Hindlimb muscle (tissue), 1 donor: ENCODE measurements at places on chromosomes 3 and 15.
A peak's percentile ranks its signal among the peaks of the same experiment; 100 is the strongest.

DNA sequence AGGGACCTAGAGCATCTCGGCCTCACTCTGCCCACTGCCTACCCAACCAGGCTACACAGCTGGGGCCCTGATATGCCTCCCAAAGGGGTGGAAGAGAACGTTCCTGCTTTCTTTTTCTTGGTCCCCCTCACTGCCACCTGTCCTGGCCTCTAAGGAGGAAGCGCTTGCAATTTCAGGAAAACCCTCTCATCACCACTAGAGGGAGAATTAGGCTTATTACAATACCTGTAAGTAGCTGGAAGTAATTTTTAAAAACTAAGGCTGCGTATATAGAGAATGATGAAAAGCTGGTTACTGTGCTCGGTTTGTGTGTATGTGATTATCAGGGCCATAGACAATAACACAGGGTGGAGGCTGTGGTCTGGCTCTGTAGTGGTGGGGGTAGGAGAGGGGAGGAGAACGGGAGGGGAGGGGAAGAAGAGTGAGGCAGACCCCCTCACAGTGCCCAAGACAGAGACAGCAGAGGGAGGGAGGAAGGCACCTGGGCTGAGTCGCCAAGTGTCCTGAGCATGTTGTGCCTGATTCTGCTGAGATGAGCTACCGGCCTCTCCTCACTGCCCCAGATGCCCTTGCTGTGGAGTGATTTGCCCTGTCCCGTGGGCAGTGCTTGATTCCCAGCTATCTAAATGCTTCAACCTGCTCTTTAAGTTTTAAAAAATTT, 3.3 kb downstream of the GABRG3 start:
- peak; percentile 32 for DNase-seq

DNA sequence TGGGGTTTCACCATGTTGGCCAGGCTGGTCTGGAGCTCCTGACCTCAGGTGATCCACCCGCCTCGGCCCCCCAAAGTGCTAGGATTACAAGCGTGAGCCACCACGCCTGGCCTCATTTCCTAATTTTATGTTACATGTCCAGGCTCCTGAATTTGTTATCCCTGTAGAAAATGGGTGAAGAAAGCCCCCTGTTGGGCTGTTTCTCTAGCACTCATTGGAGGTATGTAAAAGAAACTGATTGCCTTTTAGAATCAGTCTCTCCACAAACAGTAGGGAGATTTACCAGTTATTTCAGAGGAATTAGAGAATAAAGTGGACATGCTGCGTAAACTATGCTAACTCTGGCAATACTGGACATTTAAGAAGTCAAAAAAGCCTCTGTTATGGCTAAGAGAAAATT, 364.1 kb upstream of the TBL1XR1 start:
- DNase-seq = no peak

GRCh38 chr3:57958642-57959422, 49.4 kb upstream of the FLNB start:
- DNase-seq = no peak

- DNase-seq = no peak
These were observed 243.8 kb upstream of the PEX5L start for GRCh38 chr3:180280555-180280954.

DNA sequence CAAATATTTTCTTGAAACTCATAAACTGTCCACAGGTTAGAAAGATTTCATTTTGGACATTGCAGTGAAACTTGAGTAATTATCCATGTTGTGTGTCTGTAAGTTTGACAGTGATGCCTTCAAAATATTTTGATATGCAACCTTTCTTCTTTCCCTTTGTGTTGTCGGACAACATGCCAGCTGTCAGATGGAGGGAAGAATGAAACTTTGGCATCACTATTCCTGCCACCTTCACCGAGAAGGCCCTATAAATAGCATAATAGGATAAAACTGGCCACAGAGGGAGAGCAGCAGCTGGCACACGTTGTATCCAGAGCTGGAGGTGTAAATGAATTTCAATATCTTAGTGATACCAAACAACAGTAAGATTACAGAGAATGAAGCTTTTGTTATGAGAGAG, 436.7 kb upstream of the CFAP20DC start:
- DNase-seq = no peak

GRCh38 chr3:113668015-113668414, 28.4 kb downstream of the USF3 start:
- no peak for DNase-seq

GRCh38 chr3:182740710-182741109, 52.6 kb upstream of the ATP11B start:
- no peak for DNase-seq

DNA sequence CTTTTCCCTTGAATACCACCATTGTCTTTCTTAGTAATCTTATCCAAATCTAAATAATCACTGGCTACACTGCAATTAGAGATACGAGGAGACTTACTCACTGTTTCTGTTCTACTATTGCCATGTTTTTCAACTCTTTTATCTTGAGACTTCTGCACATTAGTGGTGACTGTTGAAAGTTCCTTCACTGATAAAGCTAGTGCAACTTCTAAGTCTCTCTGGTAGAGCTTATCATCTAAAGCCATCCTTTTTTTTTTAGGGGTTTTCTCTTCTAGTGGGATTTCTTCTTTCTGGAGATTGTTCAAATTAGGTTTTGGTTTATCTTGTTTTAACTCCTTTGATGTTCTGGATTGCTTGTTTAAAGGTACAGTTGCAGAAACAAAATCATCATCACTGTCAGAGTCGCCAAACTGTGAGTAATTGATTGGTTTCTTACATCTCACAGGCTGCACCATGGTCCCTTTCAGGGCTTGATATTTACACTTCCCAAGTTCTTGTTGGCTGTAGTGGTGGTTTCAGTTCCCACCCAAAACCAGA, 37.7 kb downstream of the NCK1 start:
- no peak for DNase-seq

GRCh38 chr3:192901435-192901834, 16.2 kb downstream of the MB21D2 start:
- no peak for DNase-seq

- no peak for DNase-seq
These were observed 11.6 kb upstream of the NR2C2 start for GRCh38 chr3:14935592-14936345.

DNA sequence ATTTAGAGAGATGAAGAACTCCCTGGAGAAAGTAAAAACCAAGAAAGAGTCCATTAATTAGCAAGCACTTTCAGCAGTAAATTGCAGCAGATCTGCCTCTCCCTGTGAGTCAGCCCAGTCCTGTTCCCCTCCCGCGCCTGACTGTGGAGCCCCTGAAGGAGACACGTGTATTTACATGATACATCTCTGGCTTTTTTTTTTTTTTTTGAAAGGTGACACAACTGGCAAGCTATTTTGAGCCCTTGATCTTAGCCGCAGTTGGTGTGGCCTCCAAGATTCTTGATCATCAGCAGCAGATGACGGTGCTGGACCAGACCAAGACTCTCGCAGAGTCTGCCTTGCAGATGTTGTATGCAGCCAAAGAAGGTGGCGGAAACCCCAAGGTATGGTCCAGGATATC, 271.8 kb upstream of the TPM1 start:
- DNase-seq = no peak

GRCh38 chr15:49083401-49084284, 37.4 kb upstream of the SECISBP2L start:
- no peak for DNase-seq

- DNase-seq = no peak
These were observed 383.4 kb upstream of the ARRDC4 start for GRCh38 chr15:97576929-97577645.

- DNase-seq = no peak
These were observed 13.3 kb downstream of the NLGN1 start for GRCh38 chr3:173410849-173411248.

GRCh38 chr3:171044384-171044783, 17.9 kb upstream of the SLC2A2 start:
- no peak for DNase-seq

DNA sequence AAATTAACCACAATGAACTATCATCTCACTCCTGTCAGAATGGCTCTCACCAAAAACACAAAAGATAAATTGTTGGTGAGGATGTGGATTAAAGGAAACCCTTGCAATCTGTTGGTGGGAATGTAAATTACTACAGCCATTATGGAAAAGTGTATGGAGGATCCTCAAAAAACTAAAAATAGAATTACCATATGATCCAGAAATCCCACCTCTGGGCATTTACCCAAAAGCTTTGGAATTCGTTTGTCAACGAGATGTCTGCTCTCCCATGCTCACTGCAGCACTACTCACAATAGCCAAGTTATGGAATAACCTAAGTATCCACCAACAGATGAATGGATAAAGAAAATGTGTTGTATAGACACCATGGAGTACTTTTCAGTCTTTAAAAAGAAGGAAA, 21.6 kb downstream of the FSIP1 start:
- no peak for DNase-seq

- DNase-seq = no peak
These were observed 28.2 kb downstream of the SLCO3A1 start for GRCh38 chr15:91881569-91882297.

DNA sequence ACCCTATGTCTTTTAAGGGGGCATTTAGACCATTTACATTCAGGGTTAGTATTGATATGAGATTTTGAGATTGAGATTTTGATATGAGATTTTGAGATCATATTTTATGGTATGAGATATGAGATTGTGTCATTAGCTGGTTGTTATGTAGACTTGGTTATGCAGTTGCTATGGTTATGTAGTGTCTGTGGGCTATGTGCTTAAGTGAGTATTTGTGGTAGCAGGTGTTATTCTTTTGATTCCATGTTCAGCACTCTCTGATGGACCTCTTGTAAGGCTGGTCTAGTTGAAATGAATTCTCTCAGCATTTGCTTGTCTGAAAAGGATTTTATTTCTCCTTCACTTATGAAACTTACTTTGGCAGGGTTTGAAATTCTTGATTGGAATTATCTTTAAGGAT, 225.4 kb downstream of the SATB1 start:
- DNase-seq = no peak

DNA sequence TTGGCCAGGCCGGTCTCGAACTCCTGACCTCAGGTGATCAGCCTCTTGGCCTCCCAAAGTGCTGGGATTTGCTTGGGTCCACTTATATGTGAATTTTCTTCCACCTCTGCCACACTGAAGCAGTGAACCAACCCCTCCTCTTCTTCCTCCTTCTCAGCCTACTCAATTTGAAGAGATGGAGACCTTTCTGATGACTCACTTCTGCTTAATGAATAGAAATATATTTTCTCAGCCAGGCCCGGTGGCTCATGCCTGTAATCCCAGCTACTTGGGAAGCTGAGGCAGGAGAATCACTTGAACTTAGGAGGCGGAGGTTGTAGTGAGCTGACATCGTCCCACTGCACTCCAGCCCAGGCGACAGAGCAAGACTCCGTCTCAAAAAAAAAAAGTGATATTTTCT, 46.8 kb upstream of the GATM start:
- no peak for DNase-seq

DNA sequence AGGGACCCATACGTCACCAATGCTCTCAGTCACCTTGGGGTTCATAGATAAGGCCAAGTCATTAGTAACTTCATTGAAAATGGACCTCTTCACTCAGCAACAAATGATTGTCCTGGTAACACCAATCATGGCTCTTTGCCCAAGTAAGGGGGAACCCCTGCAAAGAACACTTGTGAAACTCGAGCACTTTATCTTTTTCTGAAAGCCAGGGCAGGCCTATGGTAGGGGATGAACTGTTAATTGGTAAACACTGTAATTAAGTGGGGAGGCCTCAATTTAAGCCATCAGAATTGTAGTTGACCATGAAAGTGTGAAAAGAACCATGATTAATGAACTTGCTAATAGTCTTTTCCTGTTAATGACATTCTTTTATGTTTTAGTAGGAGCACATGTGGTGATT, 73.3 kb downstream of the ABHD5 start:
- DNase-seq = no peak

GRCh38 chr15:67940324-67940719, 100.5 kb upstream of the RNU6-1 start:
- no peak for DNase-seq

- no peak for DNase-seq
These were observed 34.6 kb downstream of the GASK1A start for GRCh38 chr3:43013743-43014155.

DNA sequence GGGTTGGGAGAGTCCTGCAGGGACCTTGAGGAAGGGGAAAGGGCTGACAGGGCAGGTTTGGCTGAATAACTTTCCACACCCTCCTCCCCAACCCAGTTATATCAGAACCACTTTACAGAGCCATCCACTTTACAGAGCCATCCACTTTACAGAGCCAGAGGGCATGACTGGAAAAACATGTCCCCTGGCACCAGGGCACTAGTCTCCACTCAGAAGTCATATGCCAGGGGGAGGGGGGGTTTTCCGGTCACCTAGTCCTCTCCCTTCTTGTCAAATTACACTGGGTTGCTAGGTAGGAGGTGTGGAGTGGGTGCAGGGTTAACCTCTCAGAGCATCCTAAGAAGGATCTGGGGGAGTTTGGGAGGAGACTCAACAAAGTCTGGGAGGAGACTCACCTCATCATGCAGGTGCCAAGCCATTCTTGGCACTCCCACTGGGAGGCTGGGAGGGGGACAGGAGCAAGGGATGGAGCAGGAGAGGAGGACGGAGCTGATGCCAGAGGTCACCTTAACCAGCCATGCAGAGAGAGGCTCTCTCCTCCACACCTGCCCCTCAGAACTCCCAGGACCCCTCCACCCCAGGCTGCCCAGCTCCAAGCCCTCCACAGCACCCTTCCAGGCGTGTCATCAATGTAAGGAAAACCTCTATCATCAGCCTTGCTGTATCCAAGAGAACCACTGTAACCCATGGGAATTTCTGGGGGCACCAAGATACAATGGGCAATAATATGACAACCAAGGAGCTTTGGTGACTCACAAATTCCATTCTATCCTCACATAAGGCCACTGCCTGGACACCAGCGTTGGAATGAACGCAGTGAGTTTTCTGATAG, 1.7 kb downstream of the LRRC2 start:
- DNase-seq = no peak

- no peak for DNase-seq
These were observed 84.7 kb downstream of the SCN11A start for GRCh38 chr3:38966811-38967692.

DNA sequence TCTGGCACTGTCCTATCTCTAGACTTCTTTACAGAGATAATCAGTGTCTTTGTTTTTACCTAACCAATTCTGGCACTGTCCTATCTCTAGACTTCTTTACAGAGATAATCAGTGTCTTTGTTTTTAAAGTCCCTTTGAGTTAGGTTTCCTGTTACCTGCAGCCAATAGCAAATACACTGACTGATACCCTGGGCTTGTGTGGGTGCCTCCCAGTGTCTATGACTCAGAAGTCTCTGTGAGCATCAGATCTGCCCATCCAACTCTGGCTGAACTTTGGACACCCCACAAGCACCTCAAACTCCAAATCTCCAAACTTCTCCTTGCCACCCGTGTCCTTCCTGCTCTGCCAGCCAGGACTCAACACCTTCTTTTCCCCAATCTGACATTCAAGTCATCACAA, 30.4 kb downstream of the SLC41A3 start:
- no peak for DNase-seq

DNA sequence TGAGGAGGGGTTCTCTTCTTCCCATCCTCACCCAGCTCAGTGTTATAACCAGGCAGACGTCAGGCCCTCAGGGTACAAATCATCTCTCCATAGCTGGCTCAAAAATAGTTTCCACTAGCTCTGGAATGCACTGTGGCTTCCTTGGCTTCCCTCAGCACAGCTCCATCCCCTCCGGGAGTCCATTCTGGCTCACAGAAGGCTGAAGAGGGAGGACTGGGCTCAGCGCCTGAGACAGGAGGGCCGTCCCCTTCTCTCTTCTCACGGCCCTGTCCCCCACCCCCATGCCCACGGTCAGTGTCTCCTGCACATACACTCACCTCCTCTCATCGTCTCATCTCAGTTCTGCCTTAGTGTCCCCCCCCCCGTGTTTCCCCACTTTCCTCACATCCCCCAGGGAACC, 50.1 kb downstream of the UMPS start:
- peak; percentile 88 for DNase-seq

- DNase-seq = no peak
These were observed 230.7 kb upstream of the TRIM42 start for GRCh38 chr3:140447136-140447535.

GRCh38 chr3:125202197-125202596, 10.4 kb downstream of the SLC12A8 start:
- DNase-seq = no peak
